ENCODE measurements at places on chromosomes 2 and 18.

GRCh38 chr2:112031473-112032223, 23.4 kb upstream of the TMEM87B start:
- peak; percentile 98 for DNase-seq

DNA sequence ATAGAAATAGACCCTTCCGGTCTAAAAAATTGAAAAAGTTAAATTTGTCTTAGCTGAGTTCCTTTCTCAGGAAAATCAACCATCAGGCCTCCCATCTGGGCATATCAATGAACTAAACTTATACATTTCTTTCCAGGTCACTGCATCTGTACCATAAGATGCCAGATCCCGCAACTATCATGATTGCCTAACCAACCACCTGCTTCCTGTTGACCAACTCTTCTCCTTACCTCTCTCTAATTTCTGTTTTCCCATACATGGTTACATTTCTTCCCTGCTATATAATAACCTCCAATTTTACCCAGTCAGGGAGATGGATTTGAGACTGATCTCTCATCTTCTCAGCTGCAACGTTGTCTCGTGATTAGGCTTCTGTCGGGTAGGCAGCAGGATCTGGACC, 228.7 kb downstream of the FSIP2 start:
- DNase-seq, result no peak

- DNase-seq, result no peak
Observed at GRCh38 chr2:159266554-159266953, 19.9 kb downstream of the WDSUB1 start.

DNA sequence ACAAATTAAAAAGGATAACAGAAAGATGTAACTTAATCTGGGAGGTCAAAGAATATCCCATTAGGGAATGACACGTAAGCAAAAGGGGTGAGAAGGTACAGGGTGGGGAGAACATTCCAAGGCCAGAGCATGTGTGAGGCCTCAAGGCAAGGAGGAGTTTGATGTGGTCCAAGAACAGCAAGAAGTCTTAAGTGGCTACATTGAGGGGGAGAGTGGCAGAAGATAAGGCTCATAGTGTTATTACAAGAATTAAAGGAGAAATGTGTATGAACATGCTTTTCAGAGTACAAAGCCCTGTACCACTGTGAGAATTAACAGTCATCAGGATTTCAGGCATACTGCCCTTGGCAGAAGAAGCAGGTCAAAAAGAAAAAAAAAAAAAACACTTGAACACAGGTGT, 174.4 kb upstream of the ERBB4 start:
- DNase-seq, result no peak

DNA sequence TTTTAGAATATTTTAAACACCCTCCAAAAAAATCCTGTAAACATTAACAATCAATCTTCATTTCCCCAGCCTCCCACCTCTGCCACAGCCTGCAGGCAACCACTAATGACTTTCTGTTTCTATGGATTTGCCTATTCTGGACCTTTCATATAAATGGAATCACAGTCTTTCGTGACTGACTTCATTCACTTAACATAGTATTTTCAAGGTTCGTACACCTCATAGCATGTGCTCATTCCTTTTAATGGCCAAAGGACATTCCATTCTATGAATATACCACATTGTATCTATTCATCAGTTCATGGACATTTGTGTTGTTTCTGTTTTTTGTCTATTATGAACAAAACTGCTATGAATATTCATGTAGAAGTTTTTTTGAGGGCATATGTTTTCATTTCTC, 48.5 kb downstream of the NAT8 start:
- DNase-seq, result no peak

DNA sequence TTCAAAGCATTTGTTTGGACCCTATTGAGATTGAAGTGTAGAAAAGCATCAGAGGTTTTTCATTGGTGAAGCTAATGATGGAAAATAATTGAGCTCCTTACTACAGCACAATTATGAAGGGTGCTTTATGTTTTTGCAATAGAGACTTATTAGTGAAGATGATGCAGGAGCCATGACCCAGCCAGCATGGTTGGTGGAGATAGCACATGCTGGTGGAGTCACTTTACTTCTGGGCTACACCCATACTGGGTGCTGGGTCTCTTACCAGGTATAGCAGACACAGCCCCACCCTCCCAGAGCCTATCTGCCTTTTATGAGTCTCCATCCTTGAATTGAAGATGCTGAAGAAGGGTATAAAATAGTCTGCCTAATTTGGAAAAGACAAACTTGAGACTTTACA, 3.6 kb downstream of the ACP1 start:
- no peak for DNase-seq

GRCh38 chr2:40554665-40555294, 102.9 kb upstream of the SLC8A1 start:
- no peak for DNase-seq
